ENCODE measurements at places on chromosomes 13 and 19. TPM values are rescaled to one million over a fixed set of nuclear protein-coding genes. Genes with fewer than 3 reads are reported as not detected.

GRCh38 chr19:27824108-27824507 is 1388.8 kb downstream of the UQCRFS1 start:
- no peak for DNase-seq

GRCh38 chr19:51119611-51120010 is 5.1 kb upstream of the SIGLEC9 start:
- DNase-seq, result no peak

GRCh38 chr19:58356766-58357480 is 3.6 kb upstream of the A1BG start:
- DNase-seq, result peak; percentile 41

- DNase-seq, result no peak
Observed at GRCh38 chr13:75699062-75699461, 62.9 kb downstream of the LMO7 start.

GRCh38 chr13:47146136-47146535 is 249.3 kb upstream of the HTR2A start:
- no peak for DNase-seq

DNA sequence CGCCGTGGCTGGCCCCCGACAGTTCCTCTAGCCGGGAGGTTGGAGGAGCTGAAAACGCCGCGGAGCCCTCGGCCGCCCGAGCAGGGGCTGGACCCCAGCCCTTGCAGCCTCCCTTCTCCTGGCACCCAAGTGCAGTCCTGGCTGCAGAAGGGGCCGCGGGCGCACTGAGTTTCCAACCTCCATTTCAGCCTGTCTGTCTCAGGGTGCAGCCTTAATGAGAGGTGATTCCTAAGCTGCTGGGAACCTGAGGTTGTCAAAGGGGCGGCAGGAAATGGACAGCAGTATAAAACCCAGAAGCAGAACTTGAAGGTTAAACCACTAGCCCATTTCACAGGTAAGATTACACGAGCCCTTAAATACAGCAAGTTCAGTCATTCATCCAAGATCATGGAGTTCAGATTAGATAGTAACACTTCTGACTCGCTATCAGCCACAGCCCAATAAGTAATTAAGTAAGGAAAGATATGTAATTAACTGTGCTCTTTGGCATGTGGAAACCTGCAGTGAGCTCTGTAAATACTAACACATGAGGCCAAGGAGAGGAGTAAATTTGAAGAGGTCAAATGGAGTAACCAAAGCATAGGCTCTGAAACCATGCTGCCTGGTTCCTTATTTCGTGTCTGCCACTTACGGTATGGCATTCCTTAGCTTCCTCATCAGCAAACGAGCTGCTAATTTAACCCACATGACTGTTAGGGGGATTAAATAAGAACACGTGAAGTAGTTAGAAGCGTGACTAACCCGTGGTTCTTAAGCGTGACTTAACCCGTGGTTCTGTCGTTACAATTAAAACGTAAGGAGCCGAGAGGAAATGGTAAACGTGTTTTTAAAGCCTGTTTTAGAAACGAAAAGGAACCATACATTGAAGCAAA is 686 bp downstream of the SETDB2 start:
- no peak for DNase-seq

- DNase-seq, result no peak
Observed at GRCh38 chr13:105334211-105334610, 1201.3 kb downstream of the EFNB2 start.

DNA sequence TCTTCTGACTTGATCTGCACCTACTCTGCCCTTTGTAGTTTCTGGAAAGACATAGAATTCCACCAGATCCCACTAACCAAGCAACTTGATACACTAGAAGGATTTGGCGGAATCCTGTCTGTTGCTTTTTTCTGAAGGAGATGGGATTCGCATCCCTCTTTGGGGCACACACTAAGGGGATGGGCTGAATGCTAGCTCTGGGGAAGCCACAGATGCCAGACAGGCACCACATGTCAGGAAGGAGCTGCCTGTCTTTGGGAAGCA is 52.1 kb downstream of the SERP2 start:
- DNase-seq, result no peak

DNA sequence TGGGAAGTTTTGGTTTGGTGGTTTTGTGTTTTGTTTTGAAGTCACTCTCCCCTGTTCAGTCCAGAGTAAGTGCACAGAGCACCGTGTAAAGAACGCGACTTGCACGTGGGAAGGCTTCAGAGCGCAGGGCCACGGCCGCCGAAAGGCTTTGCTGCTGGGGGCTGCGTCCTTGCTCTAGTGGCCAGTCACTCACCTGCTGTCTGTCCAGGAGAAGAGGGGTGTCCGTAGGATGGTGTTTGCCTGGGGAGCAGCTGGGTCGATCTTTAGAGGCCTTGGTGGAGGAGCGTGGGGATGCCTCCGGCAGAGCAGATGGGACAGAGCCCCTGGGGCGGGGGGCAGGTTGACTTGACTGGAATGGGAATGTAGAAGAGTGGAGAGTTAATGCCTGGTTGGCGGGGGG is 116.6 kb upstream of the MCF2L start:
- DNase-seq, result no peak

DNA sequence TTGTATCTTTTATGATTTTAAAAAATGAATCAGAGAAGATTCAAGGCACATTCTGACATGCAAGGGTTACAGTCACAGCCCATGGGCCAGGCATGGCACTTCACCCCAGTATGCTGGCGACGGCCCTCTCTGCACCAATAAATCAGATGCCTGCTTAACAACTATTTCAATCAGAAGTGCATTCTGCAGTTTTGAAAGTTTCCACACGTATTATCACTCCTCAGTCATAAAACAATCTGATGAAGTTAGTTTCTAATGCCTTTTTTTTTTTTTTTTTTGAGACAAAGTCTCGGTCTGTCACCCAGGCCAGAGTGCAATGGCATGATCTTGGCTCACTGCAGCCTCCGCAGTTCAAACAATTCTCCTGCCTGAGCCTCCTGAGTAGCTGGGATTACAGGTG is 28.3 kb upstream of the FFAR2 start:
- no peak for DNase-seq

IFNL3 gene
- not detected for total RNA-seq

CBY2 gene
- not detected for total RNA-seq

EPN1 gene
- total RNA-seq, result 105 TPM

SHANK1 gene
- 0.71 TPM for total RNA-seq

PABPC3 gene
- total RNA-seq, result 0.18 TPM

GSX1 gene
- not detected for total RNA-seq

COMMD6 gene
- total RNA-seq, result 136 TPM

Data from lower lobe of right lung (tissue), 2 donors.